Umbilical cord (tissue), 2 donors: ENCODE measurements at places on chromosomes 1 and 21. TPM values are rescaled to one million over a fixed set of nuclear protein-coding genes. Genes with fewer than 3 reads are reported as not detected.

FAM72D gene
- total RNA-seq = not detected

DNA sequence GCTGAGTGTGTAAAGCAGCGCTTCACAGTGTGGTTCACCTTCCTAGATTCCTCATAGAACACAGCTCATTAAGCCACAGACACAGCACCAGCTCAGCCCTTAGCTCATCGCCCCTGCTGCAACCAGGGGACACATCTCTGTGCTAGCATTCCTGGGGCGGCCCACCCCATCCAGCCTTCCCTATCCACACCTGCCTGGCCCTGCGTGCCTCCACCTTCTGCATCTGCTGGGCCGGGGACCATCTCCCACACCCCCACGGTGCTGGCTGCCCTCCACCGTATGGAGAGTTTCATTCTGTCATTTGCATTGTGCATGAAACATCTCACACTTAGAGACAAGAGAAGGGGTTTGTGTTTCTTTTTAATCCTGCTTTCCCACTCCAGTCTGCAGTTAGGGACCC lies 35.8 kb upstream of the PRSS38 start:
- no peak for DNase-seq

NFIA gene
- 23.6 TPM for total RNA-seq

DNA sequence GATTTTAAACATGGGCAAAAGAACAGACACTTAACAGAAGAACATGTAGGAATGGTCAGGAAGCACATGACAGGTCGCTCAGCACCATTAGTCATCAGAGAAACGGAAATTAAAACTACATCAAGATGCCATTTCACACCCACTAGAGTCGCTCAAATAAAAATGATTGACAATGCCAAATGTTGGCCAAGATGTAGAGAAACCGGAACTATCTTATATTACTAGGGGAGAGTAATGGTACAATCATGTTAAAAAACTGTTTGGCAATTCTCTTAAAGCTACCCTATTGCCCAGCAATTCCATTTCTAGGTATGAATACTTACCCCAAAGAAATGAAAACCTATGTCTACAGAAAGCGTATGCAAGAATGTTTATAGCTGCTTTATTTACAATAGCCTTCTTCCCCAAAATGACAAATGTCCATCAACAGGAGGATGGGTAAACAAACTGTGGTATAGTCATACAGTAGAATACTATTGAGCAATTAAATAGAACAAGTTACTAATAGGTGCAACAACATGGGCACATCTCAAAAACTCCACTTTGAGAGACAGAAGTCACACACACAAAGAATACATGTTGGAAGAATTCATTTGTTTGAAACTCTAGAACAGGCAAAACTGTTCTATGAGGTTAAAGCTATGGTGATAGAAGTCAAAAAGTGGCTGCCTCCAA lies 92.8 kb downstream of the ETS2 start:
- DNase-seq = no peak

DNA sequence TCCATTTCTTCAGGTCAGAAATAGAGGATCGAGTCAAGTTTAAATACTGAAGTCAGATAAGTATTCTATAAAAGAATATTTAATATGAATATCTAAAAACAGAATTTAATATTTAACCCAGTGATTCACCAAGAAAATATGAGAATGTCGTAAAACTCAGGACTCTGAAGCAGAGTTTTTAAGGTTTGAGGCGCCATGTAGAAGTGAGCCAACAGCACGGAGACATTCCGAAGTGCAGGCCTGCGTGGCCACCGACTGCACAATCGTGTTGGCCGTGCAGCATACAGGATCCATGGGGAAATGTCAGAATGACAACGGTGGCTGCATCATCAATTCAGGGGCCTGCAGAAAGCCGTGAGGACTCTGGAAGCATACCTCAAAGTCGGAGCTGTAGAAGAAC lies 23.4 kb downstream of the MRAP start:
- DNase-seq = no peak
